ENCODE measurements at places on chromosomes 11 and 22.

DNA sequence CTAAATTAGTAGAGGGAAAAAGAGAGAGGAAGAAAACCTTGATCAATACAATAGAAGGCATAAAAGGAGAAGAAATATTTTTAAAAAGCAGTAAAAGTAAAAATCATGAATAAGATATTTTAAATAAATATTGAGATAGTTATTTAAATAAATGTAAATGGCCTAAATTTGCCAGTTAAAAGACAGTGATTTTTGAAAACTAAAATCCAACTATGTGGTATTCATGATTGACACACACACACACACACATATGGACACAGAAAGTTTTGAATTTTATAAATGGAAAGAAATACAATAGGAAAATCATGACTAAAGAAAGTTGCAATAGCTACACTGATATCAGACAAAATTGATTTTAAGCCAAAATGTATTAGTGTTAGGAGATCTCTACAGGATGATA, 313.1 kb downstream of the TBC1D22A start:
- DNase-seq: no peak

- no peak for DNase-seq
These were observed 281.8 kb downstream of the NTM start for GRCh38 chr11:131652231-131652630.

GRCh38 chr11:73239571-73240189, 21.6 kb downstream of the P2RY2 start:
- peak; percentile 14 for DNase-seq

DNA sequence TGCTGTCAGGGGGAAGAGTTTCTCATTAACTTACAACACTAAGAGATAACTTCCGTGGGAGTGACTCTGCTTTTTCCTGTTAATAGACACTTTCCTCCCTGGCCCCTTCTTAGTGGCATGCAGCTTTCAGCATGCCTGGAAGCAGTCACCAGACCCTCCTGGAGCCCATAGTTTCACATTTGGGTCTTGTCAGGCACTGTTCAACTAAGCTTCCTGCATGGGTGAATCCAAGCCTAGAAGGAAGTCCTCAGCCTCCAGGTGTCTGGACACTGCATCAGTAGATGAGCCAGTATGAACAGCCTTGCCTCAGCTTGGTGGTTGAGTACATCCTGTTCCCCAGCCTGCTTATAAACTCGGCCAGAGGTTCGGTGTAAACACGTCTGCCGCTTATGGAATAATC, 68.1 kb downstream of the PPP6R3 start:
- no peak for DNase-seq

GRCh38 chr11:20156876-20157613, 3.2 kb downstream of the DBX1 start:
- DNase-seq: no peak

GRCh38 chr22:35674335-35674734, 26.1 kb downstream of the APOL6 start:
- no peak for DNase-seq

DNA sequence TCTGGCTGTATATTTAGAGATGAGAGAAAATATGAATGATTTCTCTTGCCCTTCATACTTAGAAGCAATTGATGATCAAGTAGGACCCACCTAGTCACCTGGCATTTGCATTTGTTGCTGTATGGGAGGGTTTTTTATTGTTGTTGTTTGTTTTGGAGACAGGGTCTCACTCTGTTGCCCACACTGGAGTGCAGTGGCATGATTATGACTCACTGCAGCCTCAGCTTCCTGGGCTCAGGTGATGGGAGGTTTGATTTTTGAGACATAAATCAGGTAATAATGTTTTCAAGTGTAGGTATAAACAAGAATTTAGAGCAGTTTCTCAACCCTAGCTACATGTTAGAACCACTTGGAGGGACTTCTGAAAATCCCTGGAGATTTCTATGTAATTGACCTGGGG, 63.0 kb downstream of the TNRC6B start:
- no peak for DNase-seq

GRCh38 chr22:33000342-33001280, 57.6 kb downstream of the SYN3 start:
- peak; percentile 82 for DNase-seq

GRCh38 chr11:115418626-115419025, 85.6 kb downstream of the CADM1 start:
- DNase-seq: no peak

DNA sequence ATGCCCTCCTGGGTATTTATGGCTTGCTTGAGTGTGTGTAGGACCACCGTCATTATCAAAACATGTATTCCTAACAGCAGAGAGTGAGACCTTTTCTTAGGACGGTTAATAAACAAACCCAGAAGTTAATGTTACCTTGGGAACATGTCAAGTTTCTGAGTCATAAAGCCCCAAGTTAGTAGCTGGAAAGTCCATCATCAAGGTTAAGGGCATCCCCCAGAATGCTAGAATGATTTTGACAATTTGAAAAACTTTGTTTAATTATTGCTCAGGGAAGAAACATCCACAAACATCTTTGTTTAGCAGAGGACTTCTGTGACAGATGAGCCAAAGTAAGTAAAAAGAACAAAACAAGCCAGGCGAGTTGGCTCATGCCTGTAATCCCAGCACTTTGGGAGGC, 20.0 kb downstream of the CAVIN3 start:
- DNase-seq: no peak

DNA sequence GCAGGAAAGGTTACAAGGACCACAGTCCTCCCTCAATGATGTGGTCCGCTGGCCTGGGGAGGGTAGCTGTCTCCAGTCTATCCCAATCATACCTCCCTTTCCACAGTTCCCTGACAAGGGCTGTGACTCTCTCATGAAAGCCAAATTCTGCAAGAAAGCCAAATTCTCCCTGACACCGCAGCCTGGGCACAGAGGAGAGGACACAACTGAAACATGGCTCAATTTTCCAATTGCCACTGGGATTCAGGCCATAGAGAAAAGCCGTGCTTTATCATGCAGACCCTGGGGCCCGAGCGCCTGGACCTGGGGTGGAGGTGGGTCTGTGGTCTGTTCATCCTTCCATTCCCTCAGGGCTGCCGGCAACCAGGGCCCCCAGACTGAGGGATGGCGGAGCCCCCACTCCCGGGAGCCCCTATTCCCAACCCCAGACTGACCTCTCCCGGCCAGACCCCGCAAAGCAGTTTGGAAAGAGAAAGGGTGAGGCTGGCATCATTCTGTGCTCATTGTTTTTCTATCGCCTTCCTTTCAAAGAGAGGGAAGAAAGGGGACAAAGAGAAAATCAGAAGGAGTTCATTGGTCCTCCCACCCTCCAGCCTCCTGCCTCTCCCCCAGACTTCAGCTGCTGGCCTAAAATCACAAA, 239.5 kb downstream of the BUD13 start:
- DNase-seq: no peak

GRCh38 chr11:134971381-134971780, 559.3 kb upstream of the B3GAT1 start:
- DNase-seq: no peak

DNA sequence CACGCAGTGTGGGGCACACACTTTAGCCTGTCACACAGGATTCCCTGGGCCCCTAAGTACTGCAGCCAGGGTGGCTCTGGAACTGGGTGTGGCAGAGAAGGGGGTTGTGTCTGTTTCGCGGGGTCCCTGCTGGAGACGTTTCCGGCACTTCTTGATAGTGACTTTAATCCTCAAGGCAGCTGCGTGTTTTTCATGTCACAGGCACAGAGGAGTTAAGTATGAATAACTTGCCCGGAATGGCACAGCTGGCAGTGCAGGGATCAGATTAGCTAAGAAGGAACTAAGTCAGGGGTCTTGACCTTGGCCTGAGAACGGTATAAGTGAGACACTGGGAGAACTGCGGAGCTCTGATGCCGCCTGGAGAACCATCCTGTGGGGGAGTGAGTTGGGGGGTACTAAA, 7.5 kb upstream of the KRTAP5-7 start:
- DNase-seq: no peak

GRCh38 chr22:28426346-28427132, 253.1 kb downstream of the TTC28 start:
- no peak for DNase-seq

- DNase-seq: no peak
These were observed 15.1 kb downstream of the MCHR1 start for GRCh38 chr22:40694411-40694810.

DNA sequence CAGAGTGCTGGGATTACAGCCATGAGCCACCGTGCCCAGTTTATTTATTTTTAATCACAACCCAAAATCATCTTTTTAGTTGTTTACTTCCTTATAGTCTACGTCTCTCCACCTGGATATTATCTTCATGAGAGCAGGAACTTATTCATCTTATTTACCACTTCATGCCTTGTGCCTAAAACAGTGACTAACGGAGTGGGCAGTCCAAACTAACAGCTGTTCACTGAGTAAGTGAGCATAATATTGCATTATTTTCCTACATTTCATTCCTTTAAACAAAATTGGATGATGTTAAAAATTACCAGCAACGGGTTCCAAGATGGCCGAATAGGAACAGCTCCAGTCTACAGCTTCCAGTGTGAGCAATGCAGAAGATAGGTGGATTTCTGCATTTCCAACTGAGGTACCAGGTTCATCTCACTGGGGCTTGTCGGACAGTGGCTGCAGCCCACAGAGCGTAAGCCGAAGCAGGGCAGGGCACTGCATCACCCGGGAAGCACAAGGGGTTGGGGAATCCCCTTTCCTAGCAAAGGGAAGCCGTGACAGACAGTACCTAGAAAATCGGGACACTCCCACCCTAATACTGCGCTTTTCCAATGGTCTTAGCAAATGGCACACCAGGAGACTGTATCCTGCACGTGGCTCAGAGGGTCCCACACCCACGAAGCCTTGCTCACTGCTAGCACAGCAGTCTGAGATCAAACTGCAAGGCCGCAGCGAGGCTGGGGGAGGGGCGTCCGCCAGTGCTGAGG, 14.1 kb downstream of the TMEM123 start:
- no peak for DNase-seq

- DNase-seq: no peak
These were observed 6.7 kb downstream of the OR8D1 start for GRCh38 chr11:124307093-124307492.

DNA sequence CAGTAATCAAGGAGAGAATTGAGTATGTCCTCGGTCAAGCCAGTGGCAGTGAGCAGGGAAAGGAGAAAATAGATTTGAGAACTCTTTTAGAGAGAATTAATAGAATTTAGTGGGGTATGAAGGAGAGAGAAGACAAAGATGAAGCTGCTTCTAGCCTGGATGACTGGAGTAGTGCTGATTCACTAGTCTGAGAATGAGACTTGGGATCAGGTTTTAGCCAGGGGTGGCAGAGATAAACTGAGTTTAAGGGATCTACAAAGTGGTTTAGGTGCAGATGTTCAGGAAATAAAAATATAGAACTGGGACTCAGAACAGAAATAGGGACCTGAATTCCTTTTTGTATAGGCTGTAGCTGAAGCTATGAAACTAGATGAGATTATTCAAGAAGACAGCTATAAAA, 17.6 kb downstream of the HORMAD2 start:
- DNase-seq: no peak

DNA sequence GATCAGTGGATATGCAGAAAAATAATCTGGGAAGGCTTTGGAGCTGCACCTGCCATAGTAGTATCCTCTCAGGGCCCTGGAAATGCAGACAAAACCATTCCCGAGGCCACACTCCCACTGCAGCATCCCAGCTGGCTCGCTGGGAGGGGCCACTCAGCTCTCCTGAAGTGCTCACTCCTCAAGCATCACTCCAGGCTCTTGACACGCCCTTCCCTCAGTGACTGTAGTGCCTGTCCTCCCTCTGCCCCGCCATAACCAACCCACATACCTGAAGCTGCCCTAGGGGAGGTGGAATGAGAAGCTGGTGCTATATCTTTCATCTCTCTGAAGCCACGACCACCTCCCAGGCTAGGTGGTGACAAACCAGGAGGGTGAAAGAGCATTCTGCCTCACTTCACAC, 4.8 kb downstream of the DSCAML1 start:
- no peak for DNase-seq

GRCh38 chr11:26987731-26988130, 6.2 kb upstream of the FIBIN start:
- no peak for DNase-seq

GRCh38 chr22:46674367-46674781, 54.2 kb downstream of the GRAMD4 start:
- DNase-seq: peak; percentile 71

GRCh38 chr11:4092026-4092425, 2.6 kb upstream of the RRM1 start:
- DNase-seq: no peak

GRCh38 chr11:112253605-112254242, 6.9 kb downstream of the PLET1 start:
- no peak for DNase-seq

- DNase-seq: no peak
These were observed 5.1 kb upstream of the PHLDB1 start for GRCh38 chr11:118602331-118602730.

DNA sequence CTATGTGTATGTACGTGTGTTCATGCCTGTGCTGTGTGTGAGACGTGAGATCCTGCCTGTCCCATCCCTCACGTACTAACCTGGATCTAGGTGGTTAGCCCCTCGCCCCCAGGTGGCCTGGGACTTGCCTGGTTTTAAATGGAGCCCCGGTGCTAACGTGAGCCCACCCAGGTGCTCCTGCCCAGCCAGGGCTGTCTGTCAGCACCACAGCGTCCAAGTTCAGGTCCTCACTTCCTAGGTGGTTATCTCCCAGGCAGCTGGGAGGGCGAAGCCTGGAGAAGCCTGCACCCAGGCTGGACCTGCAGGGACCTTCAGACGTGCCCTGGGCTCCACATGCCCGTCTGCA, 86.0 kb downstream of the KCNQ1 start:
- peak; percentile 29 for DNase-seq

DNA sequence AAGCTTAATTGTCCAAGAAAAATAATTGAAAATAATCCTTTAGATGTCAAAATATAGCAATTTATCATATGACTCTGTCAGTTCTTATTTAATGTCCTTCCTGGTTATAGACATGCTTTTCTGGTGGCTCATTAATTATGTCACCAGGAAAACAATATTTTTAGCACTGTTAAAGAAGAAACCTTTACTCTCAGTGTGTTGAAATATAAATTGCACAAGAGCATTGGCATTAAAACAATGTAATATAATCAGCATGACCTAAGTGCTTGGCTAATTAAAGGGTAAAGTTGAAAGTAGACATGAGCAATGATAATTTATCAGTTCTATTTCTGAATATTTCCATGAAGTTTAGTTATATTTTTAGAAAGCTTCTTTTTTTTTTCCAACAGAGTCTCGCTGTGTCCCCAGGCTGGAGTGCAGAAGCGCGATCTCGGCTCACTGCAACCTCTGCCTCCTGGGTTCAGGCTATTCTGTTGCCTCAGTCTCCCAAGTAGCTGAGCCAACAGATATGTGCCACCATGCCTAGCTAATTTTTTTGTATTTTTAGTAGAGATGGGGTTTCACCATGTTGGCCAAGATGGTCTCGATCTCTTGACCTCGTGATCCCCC, 232.3 kb downstream of the JRKL start:
- no peak for DNase-seq

- DNase-seq: no peak
These were observed 108.5 kb downstream of the PHF21B start for GRCh38 chr22:44901301-44901700.

GRCh38 chr22:45358127-45358526, 48.4 kb downstream of the FAM118A start:
- no peak for DNase-seq

GRCh38 chr11:101718402-101718801, 134.6 kb upstream of the TRPC6 start:
- no peak for DNase-seq

GRCh38 chr11:43376594-43376993, 17.9 kb downstream of the TTC17 start:
- DNase-seq: no peak
